ENCODE measurements at places on chromosomes 5 and 9. TPM values are rescaled to one million over a fixed set of nuclear protein-coding genes. Genes with fewer than 3 reads are reported as not detected.

- DNase-seq = no peak
- no peak overlapping the region for H3K27ac ChIP-seq
- H3K4me1 ChIP-seq = peaks cover 7% of the 10 kb centered on the region
- H3K36me3 ChIP-seq = no peaks in the 10 kb centered on the region
- no peak overlapping the region for H3K4me3 ChIP-seq
Observed at GRCh38 chr9:89986190-89986589, 381.4 kb downstream of the GADD45G start.

RASGEF1C gene
- polyA plus RNA-seq = 0.04 TPM

- H3K27me3 ChIP-seq = no peaks in the 10 kb centered on the region
- no peak for DNase-seq
- no peaks in the 10 kb centered on the region for H3K36me3 ChIP-seq
- no peak overlapping the region for H3K4me3 ChIP-seq
- no peaks in the 10 kb centered on the region for H3K4me1 ChIP-seq
Observed at GRCh38 chr9:87667164-87667738, 58.7 kb upstream of the CTSL start.

DNA sequence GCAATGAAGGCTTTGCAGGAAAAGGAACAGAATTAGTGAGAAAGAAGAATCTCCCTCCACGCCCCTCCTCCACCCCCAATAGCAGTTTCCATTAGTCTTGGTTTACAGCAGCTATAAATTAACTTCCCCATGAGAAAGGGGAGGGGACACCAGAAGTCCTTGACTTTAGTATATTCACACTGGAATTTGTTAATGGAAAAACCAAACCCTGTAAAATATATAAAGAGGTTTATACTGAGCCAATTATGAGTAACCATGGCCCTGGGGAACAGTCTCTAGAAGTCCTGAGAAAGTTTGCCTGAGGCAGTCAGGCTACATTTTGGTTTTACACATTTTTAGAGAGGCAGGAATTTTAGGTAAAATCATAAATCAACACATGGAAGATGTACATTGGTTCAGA, 88.5 kb downstream of the ALDH1A1 start:
- no peaks in the 10 kb centered on the region for H3K27me3 ChIP-seq
- H3K27ac ChIP-seq = no peak overlapping the region
- no peaks in the 10 kb centered on the region for H3K36me3 ChIP-seq
- no peak overlapping the region for H3K4me3 ChIP-seq
- no peaks in the 10 kb centered on the region for H3K4me1 ChIP-seq

TNC gene
- polyA plus RNA-seq = 2.7 TPM

DNA sequence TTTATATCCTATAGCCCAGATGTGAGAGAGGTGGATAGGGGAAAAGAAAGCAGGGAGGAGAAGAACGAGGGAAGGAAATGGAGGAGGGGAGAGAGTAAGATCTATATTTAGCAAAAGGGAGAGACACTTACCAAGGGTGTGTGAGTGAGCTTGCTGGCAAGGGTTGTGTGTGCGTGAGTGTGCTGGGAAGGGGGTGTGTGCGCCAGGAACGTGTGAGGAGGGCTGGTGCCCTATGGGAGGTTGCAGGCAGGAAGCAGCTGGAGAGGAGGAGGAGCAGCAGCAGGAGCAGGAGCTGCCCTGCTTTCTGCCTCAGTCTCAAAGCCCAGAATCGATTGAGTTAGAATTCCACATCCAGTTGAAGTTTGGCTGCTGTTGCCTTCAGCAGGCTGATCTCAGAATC, 148.3 kb upstream of the RUSC2 start:
- peak overlapping the region; percentile 87 for H3K27ac ChIP-seq
- H3K4me3 ChIP-seq = peak overlapping the region; percentile 58
- peaks cover 7% of the 10 kb centered on the region for H3K36me3 ChIP-seq
